Stimulated activated CD4-positive, alpha-beta T cell treated with anti-CD3 and anti-CD28 coated beads, Interleukin-1b, Interleukin-23, amount 100 ng/mL, for 48 hours (primary cell): ENCODE measurements at places on chromosomes 16 and 17.

GRCh38 chr17:39921323-39921722 is 2.9 kb upstream of the GSDMB start:
- peak; percentile 27 for DNase-seq

DNA sequence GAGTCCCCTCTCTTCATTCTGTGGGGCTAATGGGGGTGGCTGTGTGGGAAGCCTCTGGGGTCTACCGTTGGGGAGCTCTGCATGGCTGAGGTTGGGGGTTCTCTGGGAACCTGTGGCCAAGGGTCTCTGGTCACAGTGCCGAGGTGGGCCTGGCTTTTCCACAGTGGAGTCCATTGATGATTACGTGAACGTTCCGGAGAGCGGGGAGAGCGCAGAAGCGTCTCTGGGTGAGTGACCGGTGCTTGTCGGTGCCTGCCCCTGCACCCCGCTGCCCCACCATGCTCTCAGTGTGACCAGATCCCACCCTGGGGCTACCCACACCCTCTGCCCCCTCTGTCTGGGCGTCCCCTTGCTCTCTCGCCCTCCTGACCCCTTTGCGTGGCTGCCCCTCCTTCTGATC is 4.5 kb downstream of the LAT start:
- DNase-seq, result no peak

DNA sequence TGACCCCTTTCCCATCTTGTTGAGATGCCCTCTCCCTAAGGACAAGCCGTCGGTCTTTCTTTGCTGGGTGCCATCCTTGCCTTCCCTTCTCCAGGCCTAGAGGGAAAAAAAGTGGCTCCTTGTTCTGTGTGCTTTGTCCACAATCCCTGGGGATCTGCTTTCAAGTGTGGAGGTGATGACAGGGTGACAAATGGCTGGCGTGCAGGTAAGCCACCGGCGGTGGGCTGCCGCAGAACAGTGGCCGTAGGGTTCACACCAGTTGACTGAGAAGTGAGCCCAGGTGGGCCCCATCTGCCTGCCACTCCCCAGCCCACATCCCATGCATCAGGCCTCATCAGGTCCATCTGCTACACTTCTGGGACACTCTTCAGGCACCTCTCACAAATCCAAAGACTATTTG is 11.4 kb upstream of the CALB2 start:
- DNase-seq, result no peak

DNA sequence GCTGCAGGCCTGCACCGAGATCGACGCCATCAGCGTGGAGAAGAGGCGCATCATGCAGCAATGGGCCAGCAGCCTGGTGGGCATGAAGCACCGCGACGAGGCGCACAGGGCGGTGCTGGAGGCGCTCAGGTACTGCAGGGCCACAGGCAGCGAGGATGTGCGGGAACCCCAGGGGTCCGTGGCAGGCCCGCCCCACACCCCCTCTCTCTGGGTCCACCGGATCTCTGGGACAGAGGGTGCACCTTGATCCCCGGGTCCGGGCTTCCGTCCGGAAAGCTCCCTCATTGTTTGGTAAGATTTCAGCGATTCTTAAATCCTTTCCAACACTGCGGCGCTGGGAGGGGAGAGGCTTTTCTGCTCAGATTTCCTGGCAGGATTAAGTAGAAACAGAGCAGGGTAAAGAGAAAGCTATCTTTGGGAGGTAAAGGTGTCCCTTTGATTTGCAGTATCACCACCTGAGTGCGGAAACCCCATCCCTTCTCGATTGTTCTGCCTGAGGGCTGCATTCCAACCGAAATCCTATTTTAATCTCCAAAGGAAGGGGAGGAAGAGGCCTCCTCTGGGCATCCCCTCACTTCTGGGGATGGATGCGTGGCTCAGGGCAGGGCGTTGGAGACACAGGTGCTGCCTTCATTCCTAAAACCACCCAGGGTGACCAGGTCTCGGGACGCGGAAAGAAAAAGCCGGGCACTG is 29.2 kb downstream of the CCDC40 start:
- no peak for DNase-seq

- DNase-seq, result peak; percentile 71
Observed at GRCh38 chr17:14197586-14197985, 39.1 kb downstream of the CDRT15 start.

DNA sequence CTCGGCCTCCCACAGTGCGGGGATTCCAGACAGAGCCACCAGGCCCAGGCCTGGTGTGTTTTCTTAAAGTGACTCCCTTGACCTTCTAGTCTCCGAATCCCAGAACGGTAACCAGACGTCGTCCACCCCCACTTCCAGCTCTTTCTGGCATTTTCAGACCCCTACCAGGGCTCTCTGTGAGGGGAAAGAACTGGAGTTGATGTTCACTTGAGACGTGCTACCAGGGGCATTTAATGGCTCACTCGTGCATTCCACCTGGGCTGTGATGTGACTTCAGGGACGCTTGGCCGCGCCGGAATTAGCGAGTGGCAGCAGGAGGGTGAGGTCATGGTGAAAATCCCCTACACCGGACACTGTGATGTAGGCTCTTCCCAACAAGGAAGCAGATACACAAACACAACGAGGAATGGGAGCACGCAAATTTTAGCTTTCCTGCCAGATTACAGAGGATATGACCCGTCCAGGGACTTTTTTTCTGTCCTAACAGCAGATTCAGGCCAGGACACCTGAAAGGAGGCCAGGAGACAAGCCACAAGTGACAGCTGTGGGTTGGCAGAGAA is 1.1 kb upstream of the GNA13 start:
- no peak for DNase-seq

- DNase-seq, result no peak
Observed at GRCh38 chr17:65227637-65228036, 90.5 kb downstream of the RGS9 start.

- peak; percentile 81 for DNase-seq
Observed at GRCh38 chr17:58330997-58331814, 2.6 kb upstream of the TSPOAP1 start.

DNA sequence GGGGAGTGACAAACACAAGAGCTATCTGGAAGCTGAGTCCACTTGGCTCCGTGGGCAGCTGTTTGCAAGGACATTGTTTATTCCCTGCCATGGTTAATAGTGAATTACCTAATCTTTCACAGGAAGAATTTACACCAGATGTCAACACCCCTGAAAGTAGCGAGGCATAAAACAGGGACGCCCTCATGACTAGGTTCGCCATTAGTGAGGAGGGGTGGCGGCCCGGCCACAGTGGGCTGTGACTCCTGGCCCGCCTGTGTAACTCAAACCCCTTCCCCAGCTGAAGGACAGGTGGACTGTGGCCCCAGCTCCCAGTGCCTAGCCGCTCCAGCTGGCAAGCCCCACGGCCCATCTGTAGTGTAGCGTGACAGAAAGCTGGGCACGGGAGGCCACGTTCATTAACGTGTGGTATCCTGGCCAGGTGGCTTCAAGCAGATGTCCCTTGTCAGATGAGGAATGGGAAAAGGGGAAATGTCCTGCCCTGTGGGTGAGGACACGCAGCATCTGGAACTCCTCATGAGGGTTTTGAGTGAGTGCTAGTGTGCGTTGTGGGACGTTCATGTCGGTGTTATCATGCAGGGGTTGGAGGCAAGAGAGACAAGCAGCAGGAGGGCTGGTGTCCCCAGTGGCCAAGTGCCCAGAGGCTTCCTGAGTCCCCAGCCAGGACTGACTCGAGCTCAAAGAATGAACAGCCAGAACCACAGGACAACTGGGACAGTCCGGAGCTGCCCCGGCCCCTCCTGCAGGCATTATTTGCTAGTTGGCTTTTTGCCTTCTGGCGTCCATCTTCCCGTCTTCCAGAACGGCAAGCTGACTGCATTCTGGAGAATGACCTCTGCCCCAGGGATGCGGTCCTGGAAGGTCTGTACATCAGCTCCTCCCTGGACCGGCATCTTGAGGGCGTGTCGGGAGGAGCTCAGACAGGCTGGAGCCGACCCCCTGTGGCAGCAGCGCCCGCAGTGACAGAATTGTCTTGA is 19.2 kb downstream of the KDM8 start:
- no peak for DNase-seq

DNA sequence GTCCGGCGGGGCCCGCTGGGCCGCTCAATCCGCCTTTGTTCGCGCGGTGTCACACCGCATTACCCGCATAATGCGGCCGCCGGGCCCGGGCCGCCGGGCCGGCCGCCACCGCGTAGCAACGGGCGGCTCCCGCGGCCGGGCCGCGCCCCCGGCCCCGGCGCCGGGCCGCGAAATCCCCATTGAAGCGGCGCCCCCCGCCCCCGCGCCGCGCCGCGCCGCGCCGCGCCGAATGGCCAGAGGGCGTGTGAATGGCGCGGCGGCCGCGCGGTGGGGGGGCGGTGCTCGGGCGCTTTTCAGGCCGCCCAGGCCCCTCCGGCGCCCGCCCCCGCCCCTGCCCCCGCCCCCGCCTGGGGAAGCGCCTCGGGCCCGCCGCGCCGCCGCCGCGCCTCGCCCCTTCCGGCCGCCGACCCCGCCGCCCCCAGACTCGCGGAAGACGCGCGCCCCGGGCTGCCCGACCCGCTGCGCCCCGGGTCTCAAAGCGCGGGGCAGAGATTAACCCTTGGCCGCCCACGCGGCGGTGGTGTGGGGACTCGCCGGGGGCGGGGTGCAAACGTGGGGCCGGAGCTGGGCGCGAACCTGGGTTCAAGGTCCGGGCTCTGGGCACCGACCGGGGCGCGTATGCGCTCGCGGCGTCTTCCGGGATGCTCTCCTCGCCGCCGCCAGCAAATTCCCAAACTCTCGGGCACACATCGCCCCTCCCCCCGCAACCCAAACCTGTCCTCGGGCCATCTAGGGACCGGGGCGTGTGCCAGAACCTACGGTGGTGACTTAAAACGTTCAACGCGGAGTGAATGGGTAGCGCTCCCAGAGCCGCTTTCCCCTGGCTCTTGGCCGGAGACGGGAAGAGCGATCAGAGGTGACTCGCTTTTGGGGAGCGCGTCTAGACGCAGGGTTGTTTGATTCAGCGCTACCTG is 46.7 kb downstream of the WNT3 start:
- no peak for DNase-seq

DNA sequence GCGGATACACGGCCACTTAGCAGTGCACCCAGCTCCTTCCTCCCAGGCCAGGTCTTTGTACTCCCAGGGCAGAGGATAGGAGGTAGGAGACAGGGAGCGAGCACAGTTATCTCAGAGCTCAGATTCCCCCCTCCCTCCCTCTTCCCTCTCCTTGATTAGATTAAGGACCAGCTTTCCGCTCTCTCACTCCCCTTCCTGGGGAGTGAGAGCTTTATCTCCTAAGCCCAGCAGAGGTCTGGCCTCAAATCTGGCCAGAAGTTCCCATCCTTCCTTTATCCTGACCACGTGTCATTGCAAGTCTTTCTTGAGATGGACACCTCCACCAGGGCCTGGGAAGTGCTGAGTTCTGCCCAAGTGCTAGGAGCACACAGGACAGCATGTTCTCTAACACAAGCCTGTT is 5.1 kb downstream of the ARL4D start:
- no peak for DNase-seq

DNA sequence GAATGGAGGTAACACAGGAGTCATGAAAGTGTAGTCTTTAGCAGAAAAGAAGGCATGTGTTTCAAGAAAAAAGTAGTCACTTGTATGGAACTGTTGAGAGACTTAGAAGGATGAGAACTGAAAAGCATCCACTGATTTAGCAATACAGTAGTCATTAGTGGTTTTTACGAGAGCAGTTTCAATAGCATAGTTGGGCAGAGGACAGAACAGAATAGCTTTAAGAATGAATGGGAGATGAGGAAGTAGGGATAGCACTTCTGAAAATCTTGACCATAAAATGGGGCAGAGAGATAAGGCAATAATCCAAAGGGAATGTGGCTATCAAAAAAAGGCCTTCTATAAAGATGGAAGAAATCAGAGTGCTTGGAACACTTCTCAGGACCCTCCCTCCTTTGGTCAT is 64.8 kb upstream of the C17orf78 start:
- DNase-seq, result no peak

GRCh38 chr17:1561420-1562175 is 994 bp downstream of the PITPNA start:
- peak; percentile 18 for DNase-seq

GRCh38 chr16:85238233-85238647 is 126.0 kb upstream of the CIBAR2 start:
- no peak for DNase-seq

- DNase-seq, result no peak
Observed at GRCh38 chr16:83021045-83021444, 394.3 kb downstream of the CDH13 start.

DNA sequence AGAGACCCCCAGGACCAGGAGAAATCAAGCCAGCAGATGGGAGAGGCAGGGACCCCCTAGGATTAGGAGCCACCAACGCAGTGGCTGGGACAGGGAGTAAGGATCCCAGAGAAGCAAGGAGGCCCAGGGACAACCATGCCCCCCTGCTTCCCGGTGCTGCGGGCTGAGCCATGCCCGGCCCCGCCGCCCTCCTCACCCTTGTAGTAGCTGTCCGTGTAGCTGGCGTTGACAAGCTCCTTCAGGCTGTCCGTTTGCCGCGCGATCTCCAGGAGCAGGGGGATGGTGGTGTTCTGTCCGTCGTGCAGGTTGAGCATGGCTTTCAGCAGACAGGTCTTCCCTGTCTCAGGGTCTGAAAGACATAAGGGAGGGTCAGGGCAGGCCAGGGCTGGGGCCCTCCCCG is 18.4 kb downstream of the TRPV1 start:
- no peak for DNase-seq

GRCh38 chr17:40962059-40962561 is 4.6 kb downstream of the KRT39 start:
- no peak for DNase-seq

DNA sequence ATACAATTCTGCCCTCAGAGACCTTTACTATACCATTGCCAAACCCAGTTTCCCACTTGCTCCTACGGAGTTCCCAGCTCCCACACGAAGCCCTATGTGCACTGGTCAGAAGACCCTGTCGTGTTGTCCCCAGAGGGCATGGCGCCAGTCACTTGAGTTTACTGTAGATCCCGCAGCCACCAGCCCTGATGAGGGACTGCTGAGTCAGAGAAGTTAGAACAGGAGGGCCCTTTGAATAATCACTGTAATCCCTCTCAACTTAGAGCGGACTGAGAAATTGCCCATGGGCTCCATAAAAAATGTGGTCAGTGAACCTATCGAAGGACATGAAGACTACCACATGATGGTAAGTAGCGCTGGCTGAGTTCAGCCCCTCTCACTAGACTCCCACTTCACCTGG is 9.2 kb downstream of the UBFD1 start:
- DNase-seq, result no peak

- no peak for DNase-seq
Observed at GRCh38 chr17:72099919-72100318, 20.9 kb upstream of the SOX9 start.

DNA sequence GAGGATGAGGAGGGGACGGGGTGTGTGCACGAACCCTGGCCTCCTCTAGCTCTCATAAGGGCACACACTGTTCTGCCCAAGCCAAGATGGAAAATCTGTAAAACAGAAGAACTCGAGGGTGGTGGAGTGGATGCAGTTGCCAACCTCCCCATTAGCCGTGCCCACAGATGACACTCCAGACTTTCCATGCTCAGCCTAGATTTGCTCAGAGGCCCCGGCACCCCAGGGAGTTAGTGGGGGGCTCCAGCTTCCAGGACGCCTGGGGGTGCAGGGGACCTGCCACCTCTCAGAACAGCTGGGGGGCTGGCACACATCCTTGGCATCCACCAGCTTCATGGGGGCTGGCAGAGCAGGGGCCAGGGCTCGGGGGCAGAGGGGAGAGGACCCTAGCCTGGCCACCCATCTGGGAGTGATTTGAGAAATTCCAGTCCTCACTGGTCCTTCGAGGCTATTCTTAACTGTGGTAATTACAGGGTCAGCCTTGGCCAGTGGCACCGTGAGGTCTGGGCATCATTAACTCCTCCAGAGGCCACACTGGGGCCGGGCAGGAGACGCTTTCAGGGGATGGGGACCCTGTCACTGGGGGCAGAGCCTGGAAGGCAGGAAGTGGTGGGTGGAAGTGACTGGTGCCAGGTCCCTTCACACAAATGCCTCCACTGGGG is 14.3 kb downstream of the VASN start:
- DNase-seq, result no peak
